ENCODE measurements at places on chromosomes 11 and 22.

GRCh38 chr11:88655196-88655595, 317.7 kb upstream of the CTSC start:
- no peak for DNase-seq

DNA sequence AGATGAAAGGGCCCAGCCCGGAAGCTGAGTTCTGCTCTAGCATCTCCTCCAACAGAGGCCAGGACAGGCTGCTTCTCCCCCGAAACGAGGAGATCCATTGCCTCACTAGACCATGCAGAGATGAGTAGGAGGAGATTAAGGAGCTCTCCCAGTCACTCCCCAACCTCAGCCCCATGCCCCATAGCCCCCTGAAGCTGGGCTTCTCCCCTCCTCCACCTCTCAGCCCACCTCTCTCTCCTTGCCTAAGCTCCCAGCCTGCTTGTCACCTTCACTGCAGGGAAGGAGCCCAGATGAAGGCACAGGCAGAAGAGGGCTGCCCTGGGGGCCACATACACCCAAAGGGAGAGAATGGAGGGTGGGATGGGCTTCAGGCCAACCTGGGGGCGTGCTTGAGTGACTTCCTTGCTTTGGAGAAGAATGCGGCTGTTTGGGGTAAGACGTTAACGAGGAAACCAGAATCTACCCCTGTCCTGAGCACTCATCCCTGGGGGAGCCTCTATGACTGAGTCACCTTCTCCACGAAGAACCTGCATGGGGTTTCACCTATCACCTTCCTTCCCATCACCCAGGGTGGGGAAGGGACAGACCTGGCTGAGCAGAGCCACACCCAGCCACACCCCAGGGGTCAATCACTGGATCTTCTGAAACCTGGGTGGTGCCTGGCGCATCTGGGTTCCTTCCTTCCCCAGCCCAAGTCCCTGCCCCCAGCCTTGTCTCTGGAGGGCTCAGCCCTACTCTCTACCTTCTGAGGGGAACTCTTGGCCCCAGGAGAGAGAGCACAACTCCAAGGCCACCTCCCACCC, 11.6 kb upstream of the GNAZ start:
- no peak for DNase-seq

GRCh38 chr11:118530683-118531596, at the start of gene TMEM25:
TMEM25 (plus strand) TSS chr11:118531192; CDS start chr11:118531802, 610 bp downstream.
- peak; percentile 73 for DNase-seq

DNA sequence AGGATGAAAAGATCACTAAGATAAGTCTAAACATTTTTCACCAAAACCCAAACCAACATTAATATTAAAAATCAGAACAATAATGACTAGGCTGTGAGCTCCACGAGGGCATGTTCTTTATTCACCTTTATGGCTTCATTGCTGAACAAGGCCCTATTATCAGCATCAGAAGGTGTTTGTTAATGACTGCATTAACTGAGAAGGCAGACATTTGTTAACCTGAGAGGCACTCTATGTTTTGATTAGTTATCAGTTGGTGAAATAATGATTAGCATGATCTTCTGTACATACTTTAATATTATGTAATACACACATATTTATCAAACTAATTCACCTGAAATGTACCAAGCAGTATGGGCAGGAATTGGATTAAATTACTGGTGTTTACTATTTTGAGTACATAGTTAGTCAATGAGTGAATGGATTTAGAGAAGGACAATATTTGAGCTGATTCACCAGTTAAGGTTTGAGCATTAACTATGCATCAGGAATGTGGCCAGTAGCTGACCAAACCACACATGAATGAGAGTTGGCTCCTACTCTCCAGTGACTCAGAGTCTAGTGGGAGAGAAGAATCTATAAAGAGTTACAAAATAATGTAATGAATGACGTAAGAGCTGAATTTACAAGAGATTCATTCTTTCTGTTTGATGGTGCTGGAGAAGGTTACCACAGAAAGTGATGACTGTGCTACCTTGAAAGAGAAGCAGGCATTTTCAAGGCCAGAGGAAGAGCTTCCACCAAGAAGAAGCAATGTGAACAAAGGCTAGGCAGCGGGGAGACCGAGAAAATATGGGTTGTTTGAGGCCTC, 6.7 kb downstream of the IL18 start:
- DNase-seq = no peak

DNA sequence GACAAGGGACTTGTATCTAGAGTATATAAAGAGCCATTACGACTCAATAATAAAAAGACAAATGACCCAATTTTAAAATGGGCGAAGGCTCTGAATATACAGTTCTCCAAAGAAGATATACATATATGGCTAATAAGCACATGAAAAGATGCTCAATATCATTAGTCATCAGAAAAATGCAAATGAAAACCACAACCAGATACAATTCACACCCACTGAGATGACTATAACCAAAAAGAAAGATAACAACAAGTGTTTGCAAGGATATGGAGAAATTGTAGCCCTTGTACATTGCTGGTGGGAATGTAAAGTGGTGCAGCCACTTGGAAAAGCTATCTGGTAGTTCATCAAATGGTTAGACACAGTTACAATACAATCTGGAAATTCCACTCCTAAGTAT, 96.3 kb downstream of the TRIM29 start:
- DNase-seq = no peak

DNA sequence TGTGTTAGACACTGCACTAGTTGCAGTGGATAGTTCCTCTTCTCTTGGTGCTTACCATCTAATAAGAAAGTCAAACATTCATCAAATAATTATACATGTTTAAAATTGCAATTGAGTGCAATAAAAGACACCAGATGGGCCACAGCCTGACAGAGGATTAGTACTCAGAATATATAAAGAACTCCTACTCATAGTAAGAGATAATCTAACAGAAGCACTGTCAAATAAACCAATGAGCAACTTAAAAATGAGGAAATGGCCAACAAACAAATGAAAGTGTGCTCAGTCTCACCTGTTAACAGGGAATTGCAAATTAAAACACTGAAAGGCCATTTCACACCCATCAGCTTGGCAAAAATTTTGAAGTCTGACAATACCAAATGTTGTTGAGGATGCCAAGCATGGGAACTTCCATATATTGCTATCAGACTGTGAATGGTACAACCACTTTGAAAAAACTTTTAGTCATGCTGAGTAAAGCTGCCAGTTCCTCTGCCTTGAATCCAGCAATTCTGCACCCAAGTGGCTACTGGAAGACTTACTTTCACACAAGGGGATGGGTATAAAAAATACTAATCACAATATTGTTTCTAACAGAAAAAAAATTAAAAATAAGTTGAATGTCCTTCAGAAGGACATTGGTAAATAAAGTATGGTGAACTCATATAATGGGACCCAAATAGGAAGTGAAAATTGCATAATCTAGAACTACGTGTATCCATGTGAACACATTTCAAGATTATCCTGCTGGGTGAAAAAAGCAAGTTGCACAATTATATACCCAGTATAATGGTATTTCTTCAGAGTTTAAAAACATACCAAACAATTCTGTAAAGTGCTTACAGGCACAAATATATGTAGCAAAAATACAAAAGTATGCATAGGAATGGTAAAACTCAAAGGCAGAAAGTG, 41.4 kb upstream of the CREB3L1 start:
- DNase-seq = no peak

DNA sequence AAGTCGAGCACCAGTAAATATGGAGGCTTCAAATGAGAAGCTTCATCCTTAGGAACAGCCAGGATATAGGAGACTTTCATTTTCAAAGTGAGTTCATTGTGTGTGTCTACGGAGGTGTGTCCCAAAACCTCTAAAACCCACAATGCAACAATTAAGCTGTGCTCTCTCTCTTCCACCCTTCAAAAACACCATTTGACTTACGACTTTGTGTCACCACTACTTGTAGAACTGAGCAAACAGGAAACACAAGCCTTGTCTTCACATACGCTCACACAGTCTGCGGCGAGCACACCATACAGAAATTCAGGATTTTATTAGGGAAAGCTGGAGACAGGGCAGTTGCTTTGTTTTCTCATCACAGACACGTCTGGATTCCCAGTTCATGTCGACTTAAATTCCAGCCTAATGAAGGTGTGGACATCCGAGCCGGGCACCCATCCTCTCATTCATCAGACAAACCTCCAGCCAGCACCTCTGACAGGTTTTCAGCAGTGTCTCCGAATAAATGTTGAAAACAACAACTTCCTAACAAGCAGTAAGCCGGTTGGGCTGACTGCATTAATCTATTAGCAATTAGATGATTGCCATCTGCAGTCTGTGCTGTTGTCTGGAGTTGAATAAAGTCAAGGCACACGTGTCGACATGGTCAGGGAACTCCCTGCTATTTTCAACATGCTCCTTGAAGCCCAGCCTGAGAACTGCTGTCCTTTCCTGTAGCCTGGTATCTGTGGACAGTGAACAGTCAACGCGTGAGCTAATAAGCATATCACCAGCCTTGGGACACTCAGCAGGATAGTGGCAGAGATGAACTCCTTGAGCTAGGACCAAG, 1411.1 kb downstream of the BRD1 start:
- DNase-seq = no peak

DNA sequence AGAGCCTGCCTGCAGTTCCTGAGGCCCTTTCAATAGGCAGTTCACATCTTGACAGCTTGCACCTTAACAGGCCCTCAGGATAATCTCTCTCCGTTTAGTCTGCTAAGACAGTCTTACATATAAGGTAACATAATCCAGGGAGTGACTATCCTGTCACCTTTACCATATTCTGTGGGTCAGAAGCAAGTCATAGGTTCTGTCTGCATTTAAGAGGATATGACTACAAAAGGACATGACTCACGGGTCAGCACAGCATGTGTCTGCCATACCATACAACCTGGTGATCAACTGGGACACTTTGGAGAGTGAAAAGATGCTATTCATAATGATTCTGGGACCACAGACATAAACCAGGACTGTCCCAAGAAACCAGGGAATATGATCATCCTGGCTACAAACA, 611.1 kb downstream of the SOX6 start:
- DNase-seq = no peak

DNA sequence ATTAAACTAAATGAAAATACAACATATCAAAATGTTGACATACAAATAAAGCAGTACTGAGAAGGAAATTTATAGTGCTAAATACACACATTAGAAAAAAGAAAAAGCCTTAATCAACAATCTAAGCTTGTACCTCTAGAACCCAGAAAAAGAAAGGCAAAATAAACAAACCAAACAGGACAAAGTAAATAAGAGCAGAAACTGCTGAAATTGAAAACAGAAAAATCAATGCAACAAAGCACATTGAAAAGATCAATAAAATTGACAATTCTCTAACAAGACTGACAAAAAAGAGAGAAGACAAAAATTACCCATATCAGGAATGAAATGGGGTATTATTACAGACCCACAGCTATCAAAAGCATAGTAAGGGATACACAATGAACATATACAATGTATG, 21.0 kb downstream of the DCUN1D5 start:
- DNase-seq = no peak

GRCh38 chr11:75872887-75873416, 57.9 kb downstream of the UVRAG start:
- DNase-seq = no peak

DNA sequence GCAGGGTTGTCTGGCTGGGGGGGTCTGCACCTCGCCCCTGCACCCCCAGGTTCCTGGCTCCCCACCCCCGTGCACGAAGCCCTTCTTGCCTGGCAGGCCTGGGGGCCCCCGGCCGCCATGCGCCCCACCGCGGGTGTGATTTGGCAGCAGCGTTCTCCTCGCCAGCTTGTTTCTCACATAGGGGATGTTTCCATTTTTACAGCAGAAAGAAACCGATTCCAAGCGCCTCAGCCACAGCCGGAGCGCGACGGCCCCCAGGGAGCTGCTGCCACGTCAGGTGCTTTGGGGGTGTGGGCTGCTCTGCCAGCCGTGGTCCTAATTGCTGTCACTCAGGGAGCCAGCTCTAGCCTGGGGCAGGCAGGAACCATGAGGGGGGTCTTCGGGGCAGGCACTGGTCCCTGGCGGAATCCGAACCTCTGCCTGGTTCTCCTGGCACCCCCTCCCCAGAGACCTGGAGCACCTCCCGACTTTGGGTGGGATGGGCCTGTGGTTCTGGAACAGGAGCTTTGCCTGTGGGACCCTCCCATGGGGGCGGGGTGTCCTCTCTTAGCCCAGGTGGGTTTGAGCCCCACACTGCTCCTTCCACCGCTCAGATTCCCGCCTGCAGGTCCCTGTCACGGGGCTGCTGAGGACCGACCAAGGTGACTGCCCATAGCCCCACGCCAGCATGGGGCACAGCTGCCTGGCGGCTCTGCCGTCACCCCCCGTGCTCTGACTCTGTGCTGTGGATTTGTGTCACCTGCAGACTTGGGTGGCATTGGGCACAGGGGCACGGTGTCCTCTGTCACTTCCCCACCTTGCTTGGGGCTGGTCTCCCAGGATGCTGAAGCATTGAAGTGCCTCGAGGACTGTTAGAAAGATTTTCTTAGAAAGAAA, 54.0 kb downstream of the RTN4R start:
- DNase-seq = no peak

GRCh38 chr11:134625631-134626030, 213.6 kb upstream of the B3GAT1 start:
- no peak for DNase-seq

GRCh38 chr11:64971421-64972233, at the start of gene MAJIN:
MAJIN (minus strand) TSS chr11:64972108; CDS start chr11:64959405, 12,703 bp downstream.
- peak; percentile 85 for DNase-seq

- DNase-seq = no peak
Observed at GRCh38 chr11:46513934-46514342, 79.9 kb downstream of the AMBRA1 start.

DNA sequence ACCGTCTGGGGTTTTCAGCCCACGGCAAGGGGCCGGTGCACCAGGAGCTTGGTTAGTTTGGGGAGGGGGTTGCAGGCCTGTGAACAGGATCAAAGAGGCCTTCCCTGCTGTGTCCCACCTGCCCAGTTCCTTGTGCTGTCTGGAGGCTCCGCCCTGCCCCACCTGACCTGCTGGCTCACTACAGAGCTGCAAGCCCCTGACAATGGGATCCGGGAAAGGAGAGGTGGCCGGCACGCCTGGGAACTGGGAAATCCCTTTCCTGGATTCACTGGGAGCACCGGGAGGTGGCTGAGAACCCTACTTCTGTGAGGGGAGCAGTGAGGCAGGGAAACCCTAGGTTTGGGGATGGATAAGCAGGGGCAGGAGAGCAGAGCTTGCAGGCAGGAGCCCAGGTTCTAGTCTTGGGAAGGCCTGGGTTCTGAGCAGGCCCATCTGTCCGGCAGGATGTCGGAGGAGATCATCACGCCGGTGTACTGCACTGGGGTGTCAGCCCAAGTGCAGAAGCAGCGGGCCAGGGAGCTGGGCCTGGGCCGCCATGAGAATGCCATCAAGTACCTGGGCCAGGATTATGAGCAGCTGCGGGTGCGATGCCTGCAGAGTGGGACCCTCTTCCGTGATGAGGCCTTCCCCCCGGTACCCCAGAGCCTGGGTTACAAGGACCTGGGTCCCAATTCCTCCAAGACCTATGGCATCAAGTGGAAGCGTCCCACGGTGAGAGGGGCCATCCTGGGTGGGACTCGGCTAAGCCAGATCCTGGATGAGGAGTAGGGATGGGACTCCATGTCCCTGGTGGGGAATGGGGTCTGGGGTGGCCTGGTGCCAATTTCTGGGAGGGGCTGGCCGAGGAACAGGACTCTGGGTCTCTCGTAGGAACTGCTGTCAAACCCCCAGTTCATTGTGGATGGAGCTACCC, 786 bp downstream of the CAPN1 start:
- no peak for DNase-seq

DNA sequence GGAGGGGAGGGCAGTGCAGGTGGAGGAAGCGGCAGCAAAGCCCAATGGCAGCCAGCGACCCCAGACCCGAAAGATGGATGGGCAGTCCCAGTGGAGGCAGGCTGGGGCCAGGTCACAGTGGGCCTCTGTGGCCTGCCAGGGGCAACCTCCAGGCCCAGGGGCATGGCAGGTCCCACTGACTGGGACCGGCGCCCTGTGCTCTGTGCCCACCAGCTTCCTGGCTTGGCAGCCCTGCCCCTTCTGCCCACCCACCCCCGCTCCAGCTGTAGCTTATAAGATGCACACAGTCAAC, 4.3 kb upstream of the KCNK7 start:
- no peak for DNase-seq

- DNase-seq = no peak
Observed at GRCh38 chr11:9617940-9618339, 44.5 kb downstream of the WEE1 start.
